Progenitor cell of endocrine pancreas (in vitro differentiated cells): ENCODE measurements at places on chromosomes 1 and 21.

DNA sequence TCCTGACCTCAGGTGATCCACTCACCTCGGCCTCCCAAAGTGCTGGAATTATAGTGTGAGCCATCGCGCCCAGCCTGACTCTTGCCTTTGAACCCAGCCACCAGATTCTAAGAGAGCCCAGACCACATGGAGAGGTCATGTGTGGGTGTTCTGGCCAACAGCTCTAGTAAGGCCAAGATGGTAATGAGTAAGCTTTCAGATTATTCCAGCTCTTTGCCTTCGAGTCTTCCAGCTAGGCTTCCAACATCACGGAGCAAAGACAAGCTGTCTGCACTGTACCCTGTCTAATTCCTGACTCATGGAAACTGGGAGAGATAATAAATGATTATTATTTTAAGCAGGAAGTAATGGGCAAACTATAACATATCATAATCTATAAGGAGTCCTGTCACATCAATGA is 14.8 kb upstream of the ZFP69B start:
- DNase-seq = no peak

DNA sequence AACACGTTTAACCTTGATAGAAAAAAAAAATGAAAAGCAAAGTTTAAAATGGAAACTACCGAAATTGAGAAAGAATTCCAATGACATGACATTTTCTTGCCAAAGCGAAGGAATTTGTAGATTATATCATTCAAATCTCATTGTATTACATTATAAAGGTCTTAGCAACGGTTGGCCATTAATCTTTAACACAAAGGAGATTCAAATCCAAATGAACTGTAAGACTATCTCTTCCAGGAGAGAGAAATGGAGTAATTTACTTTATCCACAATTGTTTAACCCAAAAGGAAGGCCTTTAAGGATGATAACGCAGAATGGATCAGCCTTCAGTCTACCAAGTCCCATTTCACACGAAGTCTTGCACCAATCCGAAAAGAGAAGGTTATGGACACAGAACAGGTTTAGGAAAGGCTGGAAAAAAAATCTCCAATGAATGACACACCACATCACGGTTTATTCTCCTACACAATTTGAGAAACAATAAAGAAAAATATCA is 1.5 kb downstream of the ENAH start:
- no peak for DNase-seq

GRCh38 chr1:59422921-59423575 is 126.2 kb downstream of the FGGY start:
- DNase-seq = no peak

GRCh38 chr1:245748646-245749045 is 593.9 kb downstream of the KIF26B start:
- DNase-seq = no peak

GRCh38 chr1:118269598-118269997 is 84.6 kb upstream of the SPAG17 start:
- DNase-seq = no peak

- DNase-seq = no peak
Measured at GRCh38 chr1:77412069-77412819, 130.4 kb downstream of the AK5 start.

- no peak for DNase-seq
Measured at GRCh38 chr1:15146142-15146680, 7.3 kb upstream of the TMEM51 start.

- no peak for DNase-seq
Measured at GRCh38 chr1:180921386-180921785, 8.7 kb downstream of the KIAA1614 start.

- DNase-seq = no peak
Measured at GRCh38 chr1:172466795-172467407, 23.0 kb upstream of the PIGC start.

DNA sequence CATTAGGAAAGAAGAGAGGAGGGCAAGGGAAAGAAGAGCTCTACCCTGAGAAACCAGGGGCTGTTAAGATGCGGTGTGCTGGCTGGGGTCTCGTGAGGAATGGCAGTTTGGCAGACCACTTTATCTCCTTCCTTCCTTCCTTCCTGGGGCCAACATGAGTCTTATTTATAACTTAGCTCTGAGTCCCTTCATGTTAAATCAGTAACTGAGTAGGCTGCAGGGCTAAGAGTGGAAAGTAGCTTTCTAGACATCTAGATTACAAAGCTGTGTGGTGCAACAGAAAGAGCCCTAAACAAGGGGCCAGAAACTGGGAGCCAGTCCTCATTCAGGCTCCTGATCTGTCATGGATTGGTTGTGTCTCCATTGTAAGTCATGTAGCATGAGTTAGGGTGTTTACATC is 135.4 kb upstream of the DUSP10 start:
- no peak for DNase-seq

- no peak for DNase-seq
Measured at GRCh38 chr1:105294838-105295237, 1545.1 kb downstream of the AMY1C start.

- DNase-seq = no peak
Measured at GRCh38 chr1:85494074-85494903, 29.3 kb upstream of the DDAH1 start.

GRCh38 chr1:20446796-20447195 is 39.2 kb downstream of the CAMK2N1 start:
- DNase-seq = no peak

GRCh38 chr1:170067253-170067819 is 7.2 kb downstream of the KIFAP3 start:
- DNase-seq = no peak

- no peak for DNase-seq
Measured at GRCh38 chr1:41371630-41372599, 10.7 kb downstream of the FOXO6 start.

DNA sequence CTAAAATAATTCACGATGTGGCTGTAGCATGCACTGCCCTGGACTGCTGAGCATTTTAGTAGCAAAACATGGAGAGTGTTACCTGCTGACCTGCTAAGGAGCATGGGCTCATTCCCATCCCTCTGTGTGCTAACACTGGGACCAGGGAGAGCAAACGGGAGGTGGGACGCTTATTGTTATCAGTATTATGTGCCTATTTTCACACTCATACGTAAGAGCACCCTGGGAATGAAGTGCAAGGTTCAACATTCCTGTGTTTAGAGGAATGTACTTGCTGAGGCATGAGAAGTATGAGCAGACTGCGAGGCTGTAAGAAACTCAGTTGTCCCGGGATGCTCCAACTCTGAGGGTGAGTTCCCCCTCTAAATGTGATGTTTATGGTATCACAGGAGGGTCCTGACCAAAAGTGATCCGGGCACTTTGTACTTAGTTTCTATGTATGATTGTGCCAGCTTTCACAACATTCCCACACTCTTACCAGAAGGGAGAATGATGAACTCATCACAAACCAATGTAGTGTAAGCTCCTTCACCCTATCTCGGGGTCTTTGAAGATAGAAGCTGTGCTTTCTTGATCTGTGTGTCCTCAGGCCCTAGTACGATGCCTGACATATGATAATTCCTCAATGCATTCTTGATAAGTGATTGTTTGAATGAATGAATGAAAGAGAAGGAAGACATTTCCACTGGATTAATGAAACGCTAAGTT is 164.8 kb downstream of the KCNJ6 start:
- DNase-seq = no peak

DNA sequence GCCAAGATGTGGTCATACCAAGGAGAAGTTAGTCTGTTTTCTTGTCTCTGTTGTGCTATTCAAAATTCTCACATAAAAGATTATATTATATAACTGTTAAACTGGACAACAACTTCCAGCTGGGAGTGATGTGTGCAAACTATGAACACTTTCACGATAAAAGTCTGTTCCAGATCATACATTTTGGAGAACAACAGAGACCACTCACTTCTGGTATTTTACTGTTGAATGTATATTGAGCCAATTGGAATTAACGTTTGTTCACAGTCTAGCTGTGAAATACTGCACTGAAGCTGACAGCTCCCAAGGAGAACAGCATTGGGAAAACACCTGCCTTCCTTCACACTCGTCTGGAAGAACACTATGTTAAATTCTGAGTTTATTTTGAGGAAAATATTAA is 860 bp upstream of the SHCBP1L start:
- DNase-seq = no peak

GRCh38 chr1:1680912-1681273 is 11.7 kb downstream of the SLC35E2B start:
- no peak for DNase-seq
